ENCODE measurements at places on chromosomes 12 and 14.

DNA sequence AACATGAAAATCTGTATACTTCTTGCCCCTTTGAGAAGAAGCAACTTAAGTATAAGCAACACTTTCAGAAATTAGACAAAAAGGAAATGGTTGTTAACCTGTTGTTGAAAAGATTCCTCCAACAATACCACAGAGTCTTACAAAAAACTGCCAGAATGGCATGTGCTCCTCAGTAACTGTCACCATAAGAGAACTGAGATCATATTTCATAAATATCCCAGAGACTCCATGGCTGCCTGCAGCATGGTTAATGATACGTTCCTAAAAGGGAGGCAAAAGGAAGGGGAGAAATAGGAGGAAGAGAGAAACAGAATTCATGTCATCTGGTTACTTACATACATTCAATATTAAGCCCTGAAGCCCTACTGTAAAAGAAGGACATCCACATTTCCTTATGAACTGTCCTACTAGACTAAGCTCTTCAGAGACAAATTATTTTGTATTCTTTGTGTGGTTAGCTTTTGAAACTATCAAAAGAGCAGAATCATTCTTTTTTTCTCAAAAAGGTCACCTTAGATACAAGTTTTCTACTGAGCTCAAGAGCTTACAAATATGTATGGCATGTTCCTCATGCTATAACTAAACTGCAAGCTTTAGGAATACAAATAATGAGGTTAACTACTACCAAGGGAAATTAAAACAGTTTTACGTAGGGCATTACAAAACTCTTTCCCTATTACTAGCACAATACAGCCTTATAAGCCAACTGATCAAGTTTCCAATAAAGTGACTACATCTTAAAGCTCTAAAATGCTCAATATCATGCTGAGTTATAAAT lies 37.8 kb downstream of the ERGIC2 start:
- DNase-seq, result no peak

DNA sequence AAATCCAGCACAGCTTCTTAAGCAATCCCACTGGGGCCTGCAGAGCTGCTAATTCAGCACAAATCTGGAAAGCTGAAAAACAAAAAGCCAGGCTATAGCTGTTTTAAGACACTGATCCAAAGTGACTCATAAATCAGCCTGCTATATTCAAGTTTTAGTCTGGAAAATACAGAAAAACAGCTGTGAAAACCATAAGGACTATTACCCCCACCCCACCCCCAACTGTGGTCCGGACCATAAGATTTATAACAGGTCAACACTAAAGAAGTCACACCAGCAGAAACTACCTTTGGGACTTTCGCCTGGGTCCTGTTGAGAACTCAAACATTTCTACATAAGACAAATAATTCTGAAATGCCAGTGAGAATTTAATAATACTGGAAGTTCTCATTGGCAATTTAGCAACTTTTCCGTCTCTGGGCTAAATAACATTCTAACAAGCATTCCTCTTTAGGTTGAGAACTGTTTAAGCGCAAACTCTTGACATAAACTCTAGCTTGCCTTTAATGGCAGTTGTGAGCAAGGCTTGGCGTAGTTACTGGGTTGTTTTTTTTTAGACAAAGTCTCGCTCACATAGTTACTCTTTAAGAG lies 3.3 kb downstream of the LRIG3 start:
- no peak for DNase-seq

- DNase-seq, result peak; percentile 9
Measured at GRCh38 chr12:101108130-101108529, 101.9 kb downstream of the SLC5A8 start.

DNA sequence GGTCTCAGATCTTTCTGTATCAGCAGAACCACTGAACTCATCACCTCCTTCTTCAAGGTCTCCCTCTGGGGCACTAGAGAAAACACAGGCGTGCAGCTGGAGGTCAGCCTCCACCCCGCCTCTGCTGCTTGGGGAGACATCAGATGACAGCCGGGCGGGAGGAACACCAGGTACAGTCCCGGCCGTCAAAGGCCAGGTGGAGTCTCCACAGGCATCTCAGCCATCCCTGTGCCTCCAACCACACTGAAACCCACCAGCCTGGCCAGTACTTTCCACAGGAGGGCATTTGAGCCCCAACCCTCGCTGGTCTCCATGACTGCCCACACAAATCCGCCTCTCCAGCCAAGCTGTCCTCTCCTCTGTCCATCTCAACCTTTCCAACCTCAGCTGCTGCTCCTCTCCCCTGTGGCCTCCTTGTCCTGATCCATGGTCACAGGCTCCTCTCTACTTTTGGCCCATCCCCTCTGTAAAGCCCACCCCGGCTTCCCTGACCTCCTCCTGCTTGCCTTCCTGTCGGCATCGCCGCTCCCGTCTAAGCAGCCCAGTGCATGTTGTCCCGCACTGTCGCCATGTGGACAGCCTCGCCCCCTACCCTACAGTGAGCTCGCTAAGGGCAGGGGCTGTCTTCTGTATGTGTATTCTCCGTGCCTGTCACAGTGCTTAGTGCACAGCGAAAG lies 21.4 kb upstream of the FKBP4 start:
- DNase-seq, result no peak

- no peak for DNase-seq
Measured at GRCh38 chr12:68886636-68887572, 46.1 kb downstream of the CPM start.

GRCh38 chr14:38941488-38941887 lies 161.5 kb downstream of the SEC23A start:
- DNase-seq, result no peak

GRCh38 chr12:67483871-67484554 lies 164.5 kb upstream of the DYRK2 start:
- peak; percentile 65 for DNase-seq

DNA sequence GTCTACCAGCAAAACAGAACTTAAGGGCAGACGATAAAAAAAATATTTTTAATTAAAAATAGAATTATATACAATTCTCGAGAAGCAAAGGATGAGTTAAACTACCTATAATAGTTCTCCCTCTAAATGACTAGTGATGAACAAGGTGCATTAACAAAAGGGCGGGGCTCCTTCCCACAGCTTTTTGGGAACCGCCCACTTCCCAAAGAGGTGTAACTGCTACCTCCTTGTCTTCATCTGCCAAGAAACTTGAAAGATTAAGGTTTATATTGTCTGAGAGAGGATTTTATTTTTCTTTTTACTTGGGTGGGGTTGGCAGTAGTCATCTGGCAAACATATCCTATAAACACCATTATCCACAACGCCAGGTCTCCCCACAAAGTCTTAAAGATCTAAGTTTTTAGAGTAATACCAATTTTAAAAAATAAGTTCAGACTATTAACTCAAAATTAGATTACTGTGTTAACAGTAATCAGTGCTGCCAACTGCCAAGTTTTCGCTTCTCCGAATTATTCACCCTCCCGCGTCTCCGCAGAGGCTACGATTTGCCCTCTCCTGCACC lies 938 bp downstream of the RALGAPA1 start:
- peak; percentile 37 for DNase-seq

DNA sequence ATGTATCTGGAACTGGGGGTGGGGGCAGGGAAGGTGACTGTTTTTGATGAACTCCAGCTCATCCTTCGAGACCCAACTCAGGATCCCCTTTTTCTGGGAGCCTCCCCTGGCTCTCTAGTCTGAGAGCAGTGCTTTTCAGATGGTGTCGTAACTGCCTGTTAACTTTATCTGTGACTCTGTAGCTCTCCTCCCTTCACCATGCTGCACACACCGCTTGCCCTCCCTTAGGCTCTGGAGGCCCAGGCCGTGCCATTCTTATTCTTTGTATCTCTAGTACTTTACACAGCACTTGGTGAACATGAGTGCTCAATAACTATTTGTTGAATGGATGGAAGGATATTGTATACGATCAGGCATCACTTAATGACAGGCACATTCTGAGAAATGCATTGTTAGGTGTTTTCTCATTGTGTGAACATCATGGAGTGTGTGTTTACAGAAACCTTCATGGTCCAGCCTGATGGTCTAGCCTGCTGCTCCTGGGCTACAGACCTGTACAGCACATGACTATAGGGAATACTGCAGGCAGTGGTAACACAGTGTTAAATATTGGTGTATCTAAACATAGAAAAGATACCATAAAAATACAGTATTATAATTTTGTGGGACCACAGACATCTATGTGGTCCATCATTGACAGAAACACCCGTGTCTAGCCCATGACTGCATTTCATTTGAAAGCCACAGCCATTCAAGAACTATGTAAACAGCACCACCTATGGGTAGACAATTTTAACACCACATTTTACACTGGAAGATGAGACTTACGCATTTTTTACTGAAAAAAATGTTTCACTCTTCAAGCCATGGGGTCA lies 91.8 kb downstream of the EML1 start:
- DNase-seq, result peak; percentile 40

DNA sequence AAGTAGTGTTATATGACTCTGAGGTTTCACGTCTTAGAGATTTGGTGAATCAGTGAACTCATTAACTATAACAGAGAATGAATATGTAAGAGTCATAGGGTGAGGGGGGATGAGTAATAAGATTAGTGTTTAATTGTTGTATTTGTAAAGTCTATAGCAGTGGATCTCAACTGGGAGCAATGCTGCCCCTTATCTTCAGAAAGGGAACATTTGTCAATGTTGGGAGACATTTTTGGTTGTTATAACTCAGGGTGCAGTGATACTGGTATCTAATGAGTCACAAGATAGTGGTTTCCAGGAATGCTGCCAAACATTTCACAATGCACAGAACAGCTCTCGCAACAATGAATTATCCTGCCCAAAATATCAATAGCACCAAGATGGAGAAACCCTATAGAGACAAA lies 1193.7 kb downstream of the GALC start:
- no peak for DNase-seq

DNA sequence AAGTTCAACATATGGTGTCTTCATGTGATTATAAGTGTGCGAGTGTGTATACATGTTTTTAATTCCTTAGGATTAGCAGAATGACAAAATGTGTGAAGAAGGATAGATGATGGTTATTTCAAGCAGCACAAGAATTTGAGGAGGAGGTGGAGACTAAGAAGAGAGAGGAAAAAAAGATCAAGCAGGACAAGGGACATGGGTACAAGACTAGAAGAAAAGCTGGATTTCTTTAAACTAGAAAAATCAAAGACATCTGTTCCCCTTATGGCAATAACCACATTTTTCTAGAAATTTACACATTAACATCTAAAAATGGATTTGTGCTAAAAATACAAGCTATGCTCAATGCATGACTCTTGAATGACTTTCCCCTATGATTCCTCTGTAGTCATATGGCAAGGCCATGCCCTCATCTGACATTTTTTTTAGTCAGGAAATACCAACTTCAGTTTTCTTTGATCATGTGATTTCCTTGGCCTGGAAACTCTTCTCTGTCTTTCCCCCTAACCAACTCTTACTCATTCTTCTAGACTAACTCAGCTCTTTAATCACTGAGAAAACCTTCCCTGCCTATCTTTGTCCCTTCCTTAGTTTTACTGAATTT lies 435.8 kb downstream of the NRXN3 start:
- DNase-seq, result no peak

GRCh38 chr12:111412007-111412829 lies 6.5 kb downstream of the SH2B3 start:
- DNase-seq, result no peak

DNA sequence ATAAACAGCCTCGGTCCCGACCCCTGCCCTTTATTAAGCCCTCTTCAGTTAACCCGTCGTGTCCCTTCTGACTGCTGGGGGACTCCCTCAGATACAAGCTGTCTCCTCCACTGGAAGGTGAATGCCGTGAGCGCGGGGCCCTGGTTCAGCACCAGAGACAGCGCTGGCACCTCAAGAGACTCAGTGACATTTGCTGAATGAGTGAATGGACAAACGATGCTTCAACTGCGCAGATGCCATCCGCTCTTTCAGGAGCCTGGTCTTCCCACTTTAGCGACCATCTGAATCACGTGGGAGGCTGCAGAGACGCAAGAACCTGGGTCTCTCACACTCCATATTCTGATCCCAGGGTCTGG lies 92.6 kb upstream of the SFSWAP start:
- no peak for DNase-seq

DNA sequence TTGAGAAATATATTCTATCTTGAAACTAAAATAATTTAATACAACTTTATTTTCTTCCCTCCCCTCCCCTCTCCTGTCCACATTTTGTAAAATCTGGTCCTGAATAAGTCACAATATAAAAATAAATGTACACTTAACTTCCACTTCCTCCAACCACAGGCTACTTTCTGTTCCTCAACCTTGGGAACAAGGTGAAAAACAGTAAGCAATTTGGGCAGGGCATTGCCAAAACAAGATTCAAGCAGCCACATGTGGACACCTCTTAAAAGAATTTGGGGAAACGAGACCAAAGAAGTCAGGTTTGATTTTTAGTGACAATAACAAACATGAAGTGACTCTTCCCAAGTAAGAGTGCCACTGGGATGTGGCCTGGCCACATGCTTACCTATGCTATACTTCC lies 115.7 kb downstream of the PTPRQ start:
- DNase-seq, result no peak

GRCh38 chr14:104687601-104688504 lies 1.6 kb upstream of the INF2 start:
- DNase-seq, result no peak

GRCh38 chr14:73685328-73685727 lies 28.9 kb downstream of the PNMA1 start:
- DNase-seq, result no peak

GRCh38 chr12:15963271-15963670 lies 52.1 kb downstream of the DERA start:
- DNase-seq, result no peak

DNA sequence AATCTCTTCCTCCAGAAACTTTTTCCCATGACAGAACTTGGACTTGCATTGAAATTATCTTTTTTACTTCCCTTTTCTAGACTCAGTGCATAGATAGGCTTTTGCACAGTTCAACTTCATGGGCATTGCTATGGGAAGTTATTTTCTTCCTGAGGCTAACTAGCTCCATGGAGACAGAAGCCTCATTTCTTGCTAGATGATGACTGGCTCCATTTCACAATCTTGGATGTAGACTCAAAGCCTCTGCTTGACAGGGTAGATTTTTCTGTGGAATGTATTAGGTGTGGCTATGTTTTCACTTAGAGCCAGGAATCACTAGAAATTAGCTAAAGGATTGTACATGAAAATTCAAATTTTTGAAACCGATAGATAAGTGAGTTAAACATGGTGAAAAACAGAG lies 884.1 kb upstream of the MGAT4C start:
- DNase-seq, result no peak

DNA sequence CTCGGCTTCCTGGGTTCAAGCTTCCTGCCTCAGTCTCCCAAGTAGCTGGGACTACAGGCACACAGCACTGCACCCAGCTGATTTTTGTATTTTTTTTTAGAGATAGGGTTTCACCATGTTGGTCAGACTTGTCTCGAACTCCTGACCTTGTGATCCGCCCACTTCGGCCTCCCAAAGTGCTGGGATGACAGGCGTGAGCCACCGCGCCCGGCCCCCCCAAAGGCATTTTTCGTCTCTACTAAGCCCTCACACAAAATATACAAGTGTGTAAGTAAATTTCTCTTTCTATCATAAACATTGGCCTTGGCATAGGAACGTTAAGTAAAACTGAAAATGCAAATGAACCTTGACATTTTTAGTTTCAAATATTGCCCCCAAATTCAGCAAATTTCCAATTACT lies 2.1 kb downstream of the ACAD10 start:
- no peak for DNase-seq

Measured in MM.1S (cell line).